ENCODE measurements at places on chromosomes 2 and 18.

GRCh38 chr2:213021971-213022899, 129.2 kb downstream of the IKZF2 start:
- DNase-seq: no peak

GRCh38 chr2:219384083-219384713, 3.5 kb downstream of the DNPEP start:
- DNase-seq: no peak

- no peak for DNase-seq
Observed at GRCh38 chr2:20391951-20392699, 41.5 kb upstream of the PUM2 start.

DNA sequence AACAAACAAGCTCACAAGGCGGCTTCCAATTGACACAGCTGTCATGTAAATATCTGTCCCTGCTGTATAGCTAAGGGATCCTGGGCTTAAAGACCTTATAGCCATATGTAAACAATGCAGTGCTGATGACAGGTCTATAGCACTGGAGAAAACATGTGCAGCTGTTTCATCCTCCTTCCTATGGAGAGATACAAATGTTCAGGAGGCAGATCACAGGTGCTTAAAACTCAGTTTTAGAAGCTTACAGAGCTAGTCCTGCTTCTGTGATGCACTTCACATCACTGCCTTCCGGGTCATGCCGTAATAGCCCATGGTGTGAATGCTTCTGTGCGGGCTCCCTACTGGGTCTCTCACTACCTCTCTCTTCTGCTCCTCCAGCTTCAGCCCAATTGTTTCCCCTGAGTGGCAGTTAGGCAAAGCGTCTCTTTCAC, 262.4 kb upstream of the CHST9 start:
- no peak for DNase-seq

All from AML-193 (cell line).